ENCODE measurements at places on chromosomes 3 and 15.

DNA sequence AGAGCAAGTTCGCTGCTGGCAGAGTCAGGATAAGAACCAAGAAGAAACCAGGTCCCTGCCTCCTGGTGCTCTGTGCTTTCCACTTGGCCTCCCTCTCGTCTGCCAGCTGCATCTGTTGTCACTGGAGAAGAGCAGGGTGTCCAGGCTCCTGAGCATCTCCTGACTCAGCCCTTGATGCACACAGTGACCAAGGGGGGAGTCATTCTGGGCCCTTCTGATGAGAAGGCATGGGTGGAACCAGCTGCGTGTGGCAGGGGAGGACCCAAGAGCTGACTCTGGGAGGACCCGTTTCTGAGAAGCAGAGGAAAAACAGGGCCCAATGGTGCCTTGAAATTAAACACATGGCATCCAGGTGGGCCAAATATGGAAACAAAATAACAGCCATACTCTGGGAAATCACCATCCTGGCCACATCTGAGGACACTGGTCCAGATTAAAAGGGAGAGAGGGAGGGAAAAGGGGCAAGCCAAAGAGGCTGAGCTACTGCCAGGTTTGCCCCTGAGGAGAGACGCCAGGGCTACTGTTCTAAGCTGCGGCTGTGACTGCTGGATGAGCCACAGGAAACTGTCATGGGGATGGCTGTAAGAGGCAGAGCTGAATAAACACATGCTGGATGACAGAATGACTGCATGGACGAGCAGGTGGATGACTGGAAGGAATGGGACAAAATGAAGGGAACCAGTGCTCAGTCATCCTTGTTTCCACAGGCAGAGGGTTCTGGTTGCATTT, 58.1 kb upstream of the CA12 start:
- DNase-seq, result no peak

- DNase-seq, result no peak
Observed at GRCh38 chr3:98099848-98100247, 12.9 kb downstream of the OR5AC2 start.

DNA sequence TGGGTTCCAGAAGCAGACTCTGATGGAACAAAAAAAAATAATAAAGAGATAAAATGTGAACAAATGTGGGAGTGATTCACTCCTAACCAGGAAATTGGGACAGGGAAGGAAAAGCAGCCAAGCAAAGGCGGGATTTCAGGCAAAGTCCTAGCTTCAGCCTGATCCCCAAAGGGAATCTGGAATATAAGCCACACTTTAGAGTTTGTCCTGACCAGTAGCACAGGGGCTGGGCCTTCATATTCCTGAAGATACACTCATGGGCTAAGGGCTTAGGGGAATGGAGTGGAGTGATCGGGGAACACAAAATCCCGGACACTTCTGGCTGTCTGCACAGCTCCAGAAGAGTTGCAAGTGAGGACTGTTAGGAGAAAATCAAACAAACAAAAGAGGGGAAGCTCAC, 135.0 kb upstream of the COL8A1 start:
- DNase-seq, result no peak

DNA sequence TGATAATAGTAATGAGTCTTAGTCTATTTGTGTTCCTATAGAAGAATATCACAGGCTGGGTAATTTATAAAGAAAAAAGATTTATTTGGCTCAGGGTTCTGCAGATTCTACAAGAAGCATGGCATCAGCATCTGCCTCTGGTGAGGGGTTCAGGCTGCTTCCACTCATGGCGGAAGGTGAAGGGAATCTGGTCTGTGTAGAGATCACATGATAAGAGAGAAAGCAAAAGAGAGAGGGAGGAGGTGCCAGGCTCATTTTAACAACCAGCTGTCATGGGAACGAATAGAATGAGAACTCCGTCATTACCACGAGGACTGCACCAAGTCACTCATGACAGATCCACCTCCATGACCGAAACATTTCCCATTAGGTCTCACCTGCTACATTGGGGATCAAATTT, 664.0 kb upstream of the SGO1 start:
- no peak for DNase-seq

- peak; percentile 94 for DNase-seq
Observed at GRCh38 chr15:45378149-45378912, at the start of gene GATM. TSS of gene GATM (minus strand) at chr15:45378544. CDS start at chr15:45378453, 91 bp downstream.

GRCh38 chr3:1609416-1609815, 489.2 kb upstream of the CNTN4 start:
- DNase-seq, result no peak

DNA sequence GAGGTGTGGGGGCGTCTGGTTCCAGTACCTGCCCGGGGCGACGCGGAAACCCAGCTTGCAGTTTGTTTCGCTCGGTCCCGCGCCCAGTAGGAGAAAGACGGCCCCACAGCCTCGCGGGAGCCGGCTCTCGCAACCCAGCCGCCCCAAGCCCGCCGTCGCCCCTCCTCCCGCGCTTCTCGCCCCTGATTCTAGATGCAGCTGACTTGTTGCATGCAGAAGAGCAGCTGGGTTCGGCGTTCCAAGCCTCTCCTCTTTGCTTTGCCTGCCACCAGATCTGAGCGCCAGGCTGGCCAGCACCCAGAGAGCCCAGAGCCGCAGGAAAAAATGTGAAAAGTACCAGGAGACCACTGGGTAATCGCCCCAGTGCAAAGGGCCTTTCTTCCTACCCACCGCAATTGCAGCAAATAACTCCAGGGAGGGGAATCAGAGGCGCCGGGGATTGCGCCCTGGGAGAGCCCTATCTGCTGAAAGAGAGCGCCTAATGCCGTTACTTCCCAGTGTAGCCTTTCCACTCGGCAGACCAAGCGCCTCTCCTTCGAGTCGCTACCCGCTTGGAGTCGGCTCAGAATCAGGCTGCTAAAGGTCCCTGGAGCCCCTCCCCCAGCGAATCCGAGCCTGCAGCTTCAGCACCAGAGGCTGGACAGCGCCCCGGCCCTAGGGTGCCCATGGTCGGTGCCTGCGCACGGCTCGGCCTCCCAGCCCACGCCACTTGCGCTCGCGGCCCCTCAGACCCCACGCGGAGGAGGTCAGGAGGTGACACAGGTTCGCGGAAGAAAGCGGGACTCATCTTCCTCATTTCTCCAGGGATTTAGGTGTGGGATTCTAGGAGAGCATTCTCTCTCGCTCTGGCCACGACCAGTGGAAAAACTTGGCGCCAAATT, 15.7 kb upstream of the AEN start:
- DNase-seq, result peak; percentile 87

- no peak for DNase-seq
Observed at GRCh38 chr3:6079561-6080179, 781.2 kb upstream of the GRM7 start.

DNA sequence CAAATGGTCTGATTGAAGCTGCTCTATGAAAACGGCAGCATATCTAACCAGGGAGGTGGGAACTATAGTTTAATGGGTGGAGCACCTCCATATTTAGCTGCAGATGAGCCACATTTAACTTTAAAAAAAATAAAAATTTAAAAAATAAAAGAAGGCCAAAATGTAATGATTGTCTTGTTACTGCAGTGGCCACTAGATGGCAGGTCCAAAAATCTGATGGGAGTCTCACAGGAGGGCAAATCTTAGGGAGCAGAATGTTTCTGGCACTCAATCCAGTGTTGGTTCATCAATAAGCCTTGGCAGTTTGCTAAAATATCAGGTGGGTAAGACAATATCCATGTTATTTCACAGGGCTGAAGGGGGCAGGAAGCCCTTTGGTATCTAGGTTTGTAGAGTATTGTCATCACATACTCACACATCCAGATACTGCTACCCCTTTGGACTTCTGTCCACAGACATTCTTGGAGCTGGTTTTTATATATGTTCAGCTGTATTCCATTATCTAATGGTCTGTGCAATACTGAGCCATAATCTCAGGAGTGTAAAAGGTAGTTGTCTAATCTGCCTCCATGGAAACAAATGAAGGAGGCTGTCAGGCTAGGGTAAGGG, 233.3 kb downstream of the TIGIT start:
- DNase-seq, result no peak

DNA sequence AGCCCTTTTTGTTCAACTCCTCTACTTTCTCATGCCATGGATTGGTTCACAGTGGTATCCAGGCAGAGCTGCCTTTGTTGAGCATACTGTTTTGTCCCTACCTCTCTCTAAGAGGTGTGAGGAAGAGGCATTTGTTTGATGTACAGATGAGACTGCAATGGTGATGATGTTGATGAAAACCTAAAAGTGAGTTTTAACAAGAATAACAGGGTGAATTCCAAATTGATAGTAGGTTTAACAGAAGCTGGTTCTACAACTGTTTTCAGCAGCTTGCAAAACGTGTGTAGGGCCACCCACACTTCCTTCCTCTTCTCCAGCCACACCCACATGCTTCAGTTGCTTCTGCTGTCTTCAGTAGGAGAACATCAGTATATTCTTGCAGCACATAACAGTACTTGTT, 10.2 kb downstream of the SNRK start:
- no peak for DNase-seq

DNA sequence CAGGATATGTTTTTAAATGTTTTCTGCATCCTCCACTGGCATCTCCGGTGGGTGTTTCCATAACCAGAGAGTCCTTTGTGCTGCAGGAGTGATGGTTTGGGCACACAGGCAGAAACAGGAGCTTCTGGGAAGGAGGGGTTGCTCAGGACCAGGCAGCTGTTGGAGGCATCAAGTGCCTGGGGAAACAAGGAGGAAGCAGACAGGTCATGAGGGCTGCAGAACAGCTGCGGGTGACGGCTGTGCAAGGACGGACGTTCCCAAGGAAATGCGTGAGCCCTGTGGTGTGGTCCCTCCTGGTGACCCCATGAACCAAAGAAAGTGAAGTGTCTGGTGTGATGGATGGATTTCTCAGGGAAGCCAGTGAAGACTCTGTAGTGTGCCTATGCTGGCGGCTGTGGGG, 61.2 kb upstream of the TNFAIP8L3 start:
- no peak for DNase-seq

DNA sequence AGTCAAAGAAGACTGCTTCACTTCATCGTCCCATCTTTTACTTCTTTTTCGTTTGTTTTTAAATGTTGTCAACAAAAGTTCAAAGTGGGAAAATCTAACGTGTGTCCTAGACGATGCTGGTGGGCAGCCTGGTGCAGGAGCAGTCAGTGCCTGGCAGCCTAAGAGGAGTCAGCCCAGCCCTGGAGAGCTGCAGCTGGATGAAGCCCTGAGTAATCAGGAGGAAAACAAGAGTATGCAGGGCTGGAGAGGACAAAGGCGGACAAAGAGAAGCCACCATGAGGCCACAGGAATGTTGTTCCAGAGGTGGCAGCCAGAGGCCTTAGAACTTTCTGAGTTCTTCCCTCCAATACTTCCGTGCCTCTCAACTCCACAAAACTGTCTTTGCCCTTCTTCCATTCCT, 5.7 kb downstream of the ADAMTS17 start:
- DNase-seq, result peak; percentile 76

- no peak for DNase-seq
Observed at GRCh38 chr3:68172039-68172438, 517.6 kb upstream of the SUCLG2 start.
